NCI-H1417 (cell line): ENCODE measurements at places on chromosomes 2 and 18.
A peak's percentile ranks its signal among the peaks of the same experiment; 100 is the strongest.

- DNase-seq = peak; percentile 8
These were observed 214.7 kb downstream of the SS18 start for GRCh38 chr18:25875551-25876240.

DNA sequence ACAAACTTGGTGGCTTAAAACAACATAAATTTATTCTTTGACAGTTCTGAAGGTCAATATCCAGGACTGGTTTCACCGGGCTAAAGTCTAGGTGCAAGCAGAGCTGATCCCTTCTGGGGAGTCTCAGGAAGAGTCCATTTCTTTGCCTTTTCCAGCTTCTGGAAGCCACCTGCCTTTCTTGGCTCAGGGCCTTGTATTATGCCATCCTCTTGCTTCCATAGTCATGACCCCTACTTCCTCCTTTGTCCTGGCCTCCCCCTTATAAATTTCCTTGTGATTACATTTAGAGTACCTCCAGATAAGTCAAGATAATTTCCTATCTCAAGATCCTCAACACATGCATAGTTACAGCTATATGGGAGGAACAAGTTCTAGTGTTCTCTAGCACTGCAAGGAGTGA is 1089.5 kb downstream of the LRP1B start:
- no peak for DNase-seq

DNA sequence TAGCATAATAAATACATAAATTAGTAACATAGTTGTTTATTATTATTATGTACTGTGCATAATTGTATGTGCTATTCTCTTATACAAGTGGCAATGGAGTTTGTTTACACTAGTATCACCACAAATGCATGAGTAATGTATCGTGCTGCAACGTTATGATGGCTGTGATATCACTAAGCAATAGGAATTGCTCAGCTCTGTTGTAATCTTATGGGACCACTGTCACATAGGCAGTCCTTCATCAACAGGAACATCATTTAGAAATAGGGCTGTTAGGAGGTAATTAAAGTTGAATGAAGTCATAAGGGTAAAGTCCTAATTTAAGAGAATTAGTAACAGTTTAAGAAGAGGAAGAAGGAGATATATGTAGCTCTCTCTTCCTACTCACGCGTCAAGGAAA is 33.8 kb downstream of the TEX51 start:
- DNase-seq = no peak

GRCh38 chr18:10663750-10664149 is 137.9 kb downstream of the NAPG start:
- DNase-seq = no peak

GRCh38 chr2:37809931-37810570 is 115.0 kb upstream of the RMDN2 start:
- no peak for DNase-seq

DNA sequence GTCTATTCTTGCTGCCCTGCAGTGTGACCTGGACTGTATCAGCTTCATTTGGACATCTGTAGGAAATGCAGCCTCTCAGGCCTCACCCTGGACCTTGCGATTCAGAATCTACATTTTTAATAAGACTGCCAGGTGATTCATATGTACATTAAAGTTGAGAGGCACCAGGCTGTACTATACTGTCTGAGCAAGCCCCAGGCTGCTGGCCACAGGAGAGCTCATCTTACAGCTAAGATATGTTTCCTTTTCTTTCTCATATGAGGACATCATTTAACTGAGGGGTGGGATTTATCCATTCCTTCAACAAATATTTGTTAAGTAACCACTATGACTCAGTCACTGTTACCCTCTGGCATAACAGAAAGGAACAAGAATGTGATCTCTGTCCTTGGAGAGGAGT is 78.2 kb upstream of the GCFC2 start:
- DNase-seq = no peak

- DNase-seq = no peak
These were observed 156.8 kb downstream of the STK39 start for GRCh38 chr2:168090366-168091135.

DNA sequence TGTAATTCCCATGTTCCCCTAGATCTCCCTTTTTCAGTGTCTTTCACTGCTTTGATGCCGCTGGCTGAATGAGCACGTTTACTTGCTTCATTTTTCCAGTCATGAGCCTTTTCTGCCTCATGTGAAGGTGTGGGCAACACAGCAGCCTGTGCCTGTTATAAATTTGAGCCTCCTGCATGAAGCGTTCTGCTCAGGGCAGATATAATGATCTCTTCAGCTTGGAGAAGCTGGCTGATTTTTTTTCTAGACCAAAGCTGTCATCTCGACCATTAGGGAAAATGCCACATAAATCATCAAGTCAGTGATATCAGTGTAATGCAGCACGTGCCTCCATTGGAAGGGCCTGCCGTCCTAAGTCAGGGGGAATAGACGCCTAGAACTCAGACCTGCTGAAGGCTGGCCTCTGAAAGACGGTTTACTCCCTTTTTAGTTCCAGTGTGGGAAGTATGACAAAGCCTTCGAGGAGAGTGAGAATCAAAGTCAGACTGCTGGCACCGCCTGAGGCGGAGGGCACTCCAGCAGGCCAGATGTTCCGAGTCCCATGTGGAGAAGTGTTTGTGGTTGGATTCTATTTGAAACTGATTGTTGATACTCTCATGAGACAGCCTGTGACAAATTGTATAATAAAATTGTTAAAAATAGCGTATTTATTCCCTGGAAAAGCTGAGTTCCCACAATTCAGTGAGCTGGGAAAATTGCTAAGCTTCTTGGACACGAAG is 196.5 kb downstream of the MYO1B start:
- peak; percentile 56 for DNase-seq

DNA sequence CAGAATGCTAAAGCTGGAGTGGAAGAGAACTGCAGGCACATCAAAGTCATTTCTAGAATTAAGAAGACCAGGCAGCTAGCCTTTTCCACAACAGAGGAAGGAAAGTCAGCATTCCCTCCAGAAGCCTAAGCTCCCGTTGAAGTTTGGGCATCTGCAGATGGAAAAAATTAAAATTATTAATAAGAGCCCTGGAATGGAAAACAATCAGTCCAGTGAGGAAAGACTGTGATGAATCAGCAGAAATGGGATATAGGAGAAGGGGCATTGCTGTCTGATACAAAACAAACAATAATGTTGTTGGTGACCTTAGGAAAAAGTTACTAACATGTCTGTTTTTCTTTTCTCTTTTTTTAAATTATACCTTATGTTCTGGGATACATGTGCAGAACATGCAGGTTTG is 450.7 kb upstream of the SLC14A2 start:
- no peak for DNase-seq

DNA sequence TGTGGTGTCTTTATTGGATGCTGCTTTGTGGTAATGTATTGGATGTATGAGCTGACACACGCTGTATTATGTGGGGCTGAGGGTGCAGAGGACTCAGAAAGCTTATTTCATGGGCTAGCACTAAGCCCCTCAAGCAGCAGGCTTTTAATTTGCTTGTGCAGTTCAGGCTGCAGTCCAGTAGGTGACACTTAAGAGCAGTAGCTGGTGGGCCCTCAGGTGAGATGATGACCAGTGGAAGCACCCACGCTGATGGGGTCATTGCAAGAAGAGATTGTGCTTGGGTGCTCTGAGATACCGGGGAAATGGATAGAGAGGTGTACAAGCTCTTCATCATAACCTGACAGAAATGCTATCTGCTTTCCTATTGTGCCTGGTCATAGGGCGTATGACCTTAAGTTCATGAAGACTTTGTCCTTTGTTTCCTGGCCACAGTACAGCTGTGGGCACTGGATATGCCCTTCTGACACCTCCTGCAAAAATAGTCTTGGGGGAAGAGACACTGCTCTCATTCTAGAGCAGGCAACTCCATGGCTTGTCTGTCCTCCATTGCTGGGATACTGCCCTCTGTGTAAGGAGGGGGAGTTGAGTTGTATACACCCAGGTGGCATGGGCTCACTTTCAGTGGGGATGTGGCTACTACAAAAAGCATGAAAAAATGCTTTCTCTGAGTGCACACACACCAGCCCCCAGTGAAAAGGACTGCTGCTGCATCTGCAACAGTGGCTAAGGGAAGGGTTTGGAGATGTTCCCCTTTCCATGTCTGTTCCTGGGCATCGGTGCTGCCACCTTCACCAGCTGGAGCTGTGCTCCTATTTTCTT is 205.7 kb upstream of the ZSWIM2 start:
- no peak for DNase-seq

DNA sequence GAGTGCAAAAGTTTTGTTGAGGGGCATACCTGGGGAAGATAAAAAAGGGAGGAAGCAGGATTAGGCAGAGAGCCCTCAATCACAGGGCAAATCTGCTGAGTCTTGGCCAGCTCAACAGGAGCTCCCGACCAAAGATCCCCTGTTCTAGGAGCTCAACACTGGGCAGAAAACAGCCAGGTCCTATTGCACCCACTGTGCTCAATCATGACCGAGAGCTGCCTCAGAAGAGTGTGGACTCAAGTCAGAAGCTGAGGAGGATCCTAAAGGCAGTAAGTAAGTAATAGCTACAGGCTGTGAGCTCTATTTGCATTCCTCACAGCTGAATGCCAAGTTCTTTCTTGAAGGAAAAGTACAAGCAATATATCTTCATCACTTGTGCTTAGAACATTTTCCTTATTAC is 334.4 kb upstream of the NRP2 start:
- DNase-seq = no peak

GRCh38 chr2:199484927-199485326 is 27.2 kb upstream of the SATB2 start:
- peak; percentile 62 for DNase-seq

DNA sequence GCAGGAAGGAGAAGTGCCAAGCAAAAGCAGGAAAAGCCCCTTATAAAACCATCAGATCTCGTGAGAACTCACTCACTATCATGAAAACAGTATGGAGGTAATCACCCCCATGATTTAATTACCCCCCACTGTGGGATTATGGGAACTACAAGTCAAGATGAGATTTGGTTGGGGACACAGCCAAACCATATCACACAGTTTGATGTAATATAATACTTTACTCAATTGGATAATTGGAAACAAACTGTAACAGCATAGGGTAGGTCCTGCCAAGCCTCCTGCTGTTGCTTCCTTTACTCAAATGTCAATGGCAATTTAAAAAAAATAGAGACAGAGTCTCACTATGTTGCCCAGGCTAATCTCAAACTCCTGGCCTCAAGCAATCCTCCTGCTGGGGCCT is 15.5 kb upstream of the METTL21A start:
- no peak for DNase-seq

DNA sequence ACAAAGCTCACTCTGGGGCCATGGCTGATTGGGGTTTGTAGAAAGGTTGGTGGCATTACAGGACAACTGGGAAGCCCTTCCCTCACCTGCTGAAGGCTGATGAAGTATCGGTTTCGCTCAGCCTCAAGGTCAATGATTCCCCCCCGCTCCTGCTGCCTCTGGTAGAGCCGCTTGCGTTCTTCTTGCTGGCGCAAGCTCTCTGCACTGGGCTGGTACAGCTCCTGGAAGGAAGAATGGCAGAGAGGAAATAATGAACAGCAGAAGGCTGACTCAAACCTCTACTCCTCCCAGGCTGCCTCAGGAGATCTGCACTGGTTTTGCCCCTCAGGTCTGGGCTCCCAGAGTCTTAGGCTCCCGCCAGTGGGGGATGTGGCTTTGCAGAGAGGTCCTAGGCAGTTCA is 5.2 kb downstream of the BCS1L start:
- DNase-seq = no peak
